ENCODE measurements at places on chromosomes 3 and 15. TPM values are rescaled to one million over a fixed set of nuclear protein-coding genes. Genes with fewer than 3 reads are reported as not detected.

CFAP91 gene
- not detected for total RNA-seq

NR1I2 gene
- total RNA-seq = not detected

MAN2A2 gene
- total RNA-seq = 244 TPM

TBCCD1 gene
- total RNA-seq = 21.8 TPM

PCOLCE2 gene
- total RNA-seq = not detected

SOX2 gene
- total RNA-seq = not detected

DPPA2 gene
- total RNA-seq = not detected

GPR87 gene
- total RNA-seq = not detected

PLXNB1 gene
- 9.6 TPM for total RNA-seq

TTLL13 gene
- not detected for total RNA-seq

TMCO5A gene
- total RNA-seq = not detected

CPNE9 gene
- not detected for total RNA-seq

CPLX3 gene
- 0.43 TPM for total RNA-seq

MRPS22 gene
- total RNA-seq = 40.9 TPM

LSAMP gene
- total RNA-seq = not detected

CCDC39 gene
- total RNA-seq = not detected

HDGFL3 gene
- total RNA-seq = 83.1 TPM

ISLR gene
- not detected for total RNA-seq

GABRB3 gene
- total RNA-seq = not detected

- DNase-seq = peak; percentile 57
Measured at GRCh38 chr3:34988296-34988695, 651.0 kb upstream of the ARPP21 start.

DNA sequence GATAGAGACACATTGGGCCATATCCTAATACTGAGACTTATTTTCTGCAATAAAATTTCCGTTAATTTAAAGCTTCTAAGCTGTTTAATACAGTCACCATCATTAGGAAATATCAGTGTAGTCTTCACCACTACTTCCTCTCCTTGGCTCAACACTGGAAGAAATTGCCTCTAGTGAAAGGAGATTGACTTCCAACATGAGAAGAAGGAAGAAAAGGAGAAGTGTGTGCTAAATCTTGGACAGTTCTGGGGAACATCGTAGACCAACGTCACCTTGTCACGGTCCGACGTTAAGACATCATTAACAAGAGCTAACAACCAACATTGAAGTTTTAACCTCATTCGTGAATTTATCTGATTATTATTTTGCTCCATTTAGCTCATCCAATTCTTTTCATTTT lies 987.0 kb upstream of the CFAP20DC start:
- no peak for DNase-seq

- no peak for DNase-seq
Measured at GRCh38 chr15:65910341-65910740, 41.0 kb downstream of the RAB11A start.

GRCh38 chr3:49401766-49402165 lies 10.0 kb downstream of the RHOA start:
- DNase-seq = no peak

GRCh38 chr3:154898916-154899315 lies 181.2 kb upstream of the MME start:
- no peak for DNase-seq

- no peak for DNase-seq
Measured at GRCh38 chr3:182424006-182424405, 369.3 kb upstream of the ATP11B start.

GRCh38 chr15:87733541-87733941 lies 523.0 kb downstream of the NTRK3 start:
- no peak for DNase-seq

GRCh38 chr3:98711426-98711825 lies 51.7 kb upstream of the ST3GAL6 start:
- DNase-seq = no peak

GRCh38 chr3:100022506-100022905 lies 91.8 kb downstream of the FILIP1L start:
- no peak for DNase-seq

GRCh38 chr15:101193806-101194545 lies 57.9 kb downstream of the CHSY1 start:
- no peak for DNase-seq

DNA sequence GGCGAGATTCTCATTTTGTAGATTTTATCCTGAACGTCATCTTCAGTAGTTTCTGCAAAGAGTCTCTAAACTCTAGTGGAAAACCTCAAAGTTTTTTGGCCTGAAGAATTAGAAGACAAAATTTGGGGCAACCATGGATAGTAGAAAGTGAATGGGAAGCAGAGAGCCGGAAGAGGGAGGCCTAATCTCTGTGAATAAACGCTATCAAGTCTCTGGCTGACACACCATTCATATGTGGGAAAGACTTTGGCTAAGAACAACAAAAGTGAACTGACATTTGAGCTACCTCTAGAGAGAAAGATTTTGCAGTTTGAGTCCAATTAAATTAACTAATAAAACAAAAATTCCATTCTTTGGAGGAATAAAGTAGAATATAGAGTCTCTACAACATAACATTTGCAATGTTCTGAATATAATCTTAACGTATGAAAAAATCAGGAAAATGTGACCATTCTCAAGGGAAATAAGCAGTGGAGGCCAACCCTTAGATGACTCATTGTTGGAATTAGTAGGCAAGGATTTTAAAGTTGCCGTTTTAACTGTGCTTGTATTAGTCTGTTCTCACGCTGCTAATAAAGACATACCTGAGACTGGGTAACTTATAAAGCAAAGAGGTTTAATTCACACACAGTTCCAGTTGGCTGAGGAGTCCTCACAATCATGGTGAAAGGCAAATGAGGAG lies 184.6 kb downstream of the C3orf38 start:
- no peak for DNase-seq

- DNase-seq = no peak
Measured at GRCh38 chr3:14433106-14433505, 30.7 kb downstream of the SLC6A6 start.

GRCh38 chr3:71579935-71580406 lies 3.6 kb downstream of the FOXP1 start:
- no peak for DNase-seq

- no peak for DNase-seq
Measured at GRCh38 chr3:72862314-72863090, 14.3 kb upstream of the SHQ1 start.

DNA sequence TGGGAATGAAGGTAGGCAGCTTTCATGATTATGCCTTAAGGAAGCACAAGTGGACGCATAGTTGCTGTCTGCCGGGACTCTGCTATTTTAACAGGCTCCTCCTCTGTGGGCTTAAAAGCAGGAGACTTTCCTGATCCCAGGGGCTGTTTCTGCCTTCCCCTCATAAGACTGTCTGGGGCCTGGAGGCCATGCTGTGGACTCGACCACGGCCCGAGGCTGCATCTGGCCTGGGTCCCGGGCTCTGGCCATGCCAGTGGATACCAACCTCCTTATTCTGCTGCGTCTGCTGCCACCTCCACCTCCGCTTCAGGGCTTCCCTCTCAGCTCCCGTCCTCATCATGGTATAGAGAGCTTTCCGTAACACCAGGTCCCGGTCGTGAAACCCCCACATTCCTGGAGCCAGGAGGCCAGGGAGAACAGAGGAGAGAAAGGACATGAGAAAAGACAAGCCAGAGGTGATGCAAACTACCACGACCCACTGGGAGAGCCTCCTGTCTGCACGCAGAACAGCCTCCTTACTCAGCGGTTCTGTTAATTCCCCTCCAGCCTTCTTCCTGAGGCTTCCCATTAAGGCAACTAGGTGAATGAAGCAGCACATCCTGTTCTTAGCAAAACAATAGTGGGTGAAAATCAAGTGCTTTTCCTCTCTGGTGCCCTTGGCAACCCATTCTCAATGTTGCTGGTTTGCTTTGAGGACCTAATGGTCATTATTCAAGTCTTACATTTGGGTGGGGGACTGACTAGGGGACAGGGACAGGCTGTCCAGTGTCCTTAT lies 200.5 kb downstream of the KLF13 start:
- no peak for DNase-seq

DNA sequence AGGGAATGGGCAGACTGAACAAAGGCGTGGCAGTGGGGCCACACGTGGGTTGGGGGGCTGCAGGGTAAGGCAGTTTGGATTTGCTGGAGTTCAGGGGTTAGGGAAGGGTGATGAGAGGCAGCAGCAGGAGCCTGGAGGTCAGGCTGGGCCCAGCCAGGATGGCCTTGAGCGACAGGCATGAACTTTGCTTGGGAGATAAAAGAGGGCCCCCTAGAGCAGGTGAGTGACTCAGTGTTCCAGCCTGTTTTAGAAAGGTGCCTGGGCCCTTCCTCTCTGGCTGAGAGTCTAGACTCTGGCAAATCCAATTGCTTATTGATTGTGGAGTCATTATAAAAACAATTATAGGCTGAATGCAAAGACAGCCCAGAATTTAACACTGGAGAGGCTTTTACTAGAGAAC lies 75.1 kb downstream of the RAB11A start:
- no peak for DNase-seq

DNA sequence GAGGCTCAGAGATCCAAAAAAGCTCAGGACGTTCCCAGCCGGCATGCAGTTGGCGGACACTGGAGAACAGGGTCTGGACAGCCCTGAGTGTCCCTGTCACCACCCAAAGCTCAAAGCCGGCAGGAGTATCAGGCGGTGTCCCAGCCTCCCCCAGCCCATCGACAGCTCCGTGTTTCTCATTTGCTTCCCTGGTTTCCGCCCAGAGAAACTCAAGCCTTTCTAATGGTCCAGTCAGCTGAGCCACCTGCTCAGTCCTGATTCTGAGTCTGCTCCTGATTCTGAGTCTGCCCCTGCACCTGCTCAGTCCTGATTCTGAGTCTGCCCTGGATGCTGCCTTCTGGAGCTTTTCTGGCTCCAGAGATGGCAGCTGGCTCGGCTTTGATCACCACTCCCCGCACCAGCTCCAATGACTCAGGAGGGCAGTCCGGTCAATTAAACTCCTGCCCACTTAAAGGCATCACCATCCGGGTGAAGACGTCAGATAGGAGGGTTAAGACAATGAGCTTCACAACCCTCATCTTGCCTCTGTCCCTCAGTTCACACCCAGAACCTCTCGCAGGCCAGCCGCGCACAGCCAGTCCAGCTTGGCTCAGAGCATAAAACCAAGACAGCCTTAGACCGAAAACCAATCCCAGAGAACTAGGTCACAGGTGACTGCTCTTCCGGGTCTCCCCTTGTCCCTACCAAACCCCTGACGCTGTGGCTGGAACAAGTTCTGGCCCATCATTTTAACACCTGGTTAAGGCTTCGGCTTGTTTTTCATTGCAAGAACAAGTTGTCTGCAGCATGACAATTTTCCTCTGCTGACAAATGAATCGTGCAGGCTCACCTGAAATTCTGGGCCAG lies 6.8 kb downstream of the PCSK6 start:
- DNase-seq = no peak

GRCh38 chr3:24133436-24133835 lies 188.3 kb downstream of the NR1D2 start:
- no peak for DNase-seq

DNA sequence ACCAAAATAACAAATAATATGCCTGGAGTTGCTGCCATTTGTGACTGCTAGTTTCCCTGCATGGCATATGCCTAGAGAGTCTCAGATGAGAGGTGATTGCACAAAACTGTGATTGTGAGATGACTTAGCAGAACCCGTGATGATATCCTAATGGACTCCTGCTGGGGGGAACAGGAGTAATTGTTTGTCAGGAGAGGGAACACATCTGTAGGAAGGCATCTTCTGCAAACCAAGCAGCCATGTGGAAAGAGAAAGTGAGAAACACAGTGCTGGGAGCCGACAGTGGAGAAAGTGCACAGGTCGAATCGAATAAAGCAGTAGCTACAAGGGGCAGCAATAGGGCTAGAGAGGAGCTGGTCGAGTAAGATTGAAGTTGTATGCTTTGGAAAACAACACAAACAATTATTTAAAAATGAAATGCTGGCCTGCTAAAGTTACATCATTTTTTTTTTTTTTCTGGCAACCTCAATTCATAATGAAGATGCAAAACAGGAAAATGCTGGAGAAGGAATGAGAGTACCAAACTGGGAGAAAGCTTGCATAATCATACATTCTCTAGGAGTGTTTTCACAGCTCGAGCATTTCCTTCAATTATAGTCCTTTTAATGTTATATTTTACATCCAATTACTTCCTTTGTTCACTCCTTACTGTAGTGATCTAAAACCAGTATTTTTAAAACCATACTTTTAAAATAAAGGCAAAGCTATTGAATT lies 494.2 kb upstream of the AGTR1 start:
- no peak for DNase-seq

DNA sequence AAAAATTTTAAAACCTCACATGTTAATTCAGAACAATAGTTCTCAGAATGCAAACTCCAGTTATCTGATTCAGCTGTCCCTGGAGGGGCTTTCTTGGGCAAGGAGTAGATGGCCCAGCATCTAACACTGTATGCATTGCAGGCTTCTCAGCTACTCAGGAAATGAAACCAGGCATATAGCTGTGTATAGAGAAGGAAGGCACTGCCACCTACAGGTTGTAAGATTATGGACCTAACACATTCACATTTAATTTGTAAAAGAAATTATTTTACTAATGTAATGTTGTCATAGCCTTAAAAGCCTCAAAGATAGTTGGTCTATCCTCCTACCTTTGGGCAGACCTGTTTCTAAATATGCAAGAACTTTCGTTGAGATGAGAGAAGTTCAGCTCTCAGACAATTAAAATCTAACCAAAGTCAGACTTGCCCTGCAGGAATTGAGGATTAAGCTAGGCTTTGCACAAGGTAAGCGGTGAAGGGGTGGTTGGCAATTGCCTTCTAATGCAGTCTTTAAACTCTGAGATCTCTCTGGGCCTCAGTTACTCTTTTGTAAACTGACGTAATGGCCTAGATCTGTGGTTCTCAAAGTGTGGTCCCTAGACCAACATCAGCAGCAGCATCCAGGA lies 132.8 kb upstream of the SLC24A5 start:
- no peak for DNase-seq

- no peak for DNase-seq
Measured at GRCh38 chr3:52379610-52380009, 63.5 kb downstream of the DNAH1 start.

- DNase-seq = no peak
Measured at GRCh38 chr3:21876782-21877181, 125.8 kb upstream of the ZNF385D start.

DNA sequence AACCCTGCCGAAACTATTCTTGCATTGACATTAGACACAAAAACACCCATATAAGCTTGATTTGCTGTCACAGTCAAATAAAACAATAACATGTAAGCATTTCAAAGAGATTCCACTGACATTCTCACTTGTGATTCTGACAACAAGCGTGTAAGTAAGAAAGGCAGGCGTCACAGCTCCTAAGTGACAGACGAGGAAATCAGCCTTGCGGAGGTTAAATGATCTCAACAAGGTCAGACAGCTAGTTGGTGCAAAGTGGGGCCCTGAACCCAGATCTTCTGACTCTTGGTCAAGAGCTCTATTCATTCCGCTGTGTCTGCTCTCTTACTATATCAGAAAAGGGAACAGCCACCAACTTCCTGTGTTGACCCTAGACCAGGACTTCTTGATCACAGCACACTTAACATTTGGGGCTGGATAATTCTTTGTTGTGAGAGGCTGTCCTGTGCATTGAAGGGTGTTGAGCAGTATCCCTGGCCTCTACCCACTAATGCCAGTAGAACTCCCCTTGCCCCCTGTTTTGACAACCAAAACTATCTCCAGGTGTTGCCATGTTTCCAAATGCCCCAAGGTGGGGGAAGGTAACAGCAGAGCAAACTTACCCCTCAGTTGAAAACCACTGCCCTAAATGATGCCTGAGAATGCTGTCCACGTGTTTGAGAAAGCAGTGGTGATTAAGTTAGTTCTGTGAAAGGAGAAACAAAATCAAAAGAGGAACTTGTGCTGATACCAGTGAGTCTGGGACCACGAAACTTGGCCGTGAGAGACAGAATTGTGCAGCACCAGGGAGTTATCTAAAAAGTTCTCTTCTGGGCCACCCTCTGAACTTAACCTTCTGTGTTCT lies 86.1 kb downstream of the LIPC start:
- no peak for DNase-seq
